ENCODE measurements at places on chromosomes 7 and 10.
A peak's percentile ranks its signal among the peaks of the same experiment; 100 is the strongest.

GRCh38 chr10:60732198-60732806 is 46.0 kb upstream of the CDK1 start:
- peak; percentile 22 for DNase-seq

DNA sequence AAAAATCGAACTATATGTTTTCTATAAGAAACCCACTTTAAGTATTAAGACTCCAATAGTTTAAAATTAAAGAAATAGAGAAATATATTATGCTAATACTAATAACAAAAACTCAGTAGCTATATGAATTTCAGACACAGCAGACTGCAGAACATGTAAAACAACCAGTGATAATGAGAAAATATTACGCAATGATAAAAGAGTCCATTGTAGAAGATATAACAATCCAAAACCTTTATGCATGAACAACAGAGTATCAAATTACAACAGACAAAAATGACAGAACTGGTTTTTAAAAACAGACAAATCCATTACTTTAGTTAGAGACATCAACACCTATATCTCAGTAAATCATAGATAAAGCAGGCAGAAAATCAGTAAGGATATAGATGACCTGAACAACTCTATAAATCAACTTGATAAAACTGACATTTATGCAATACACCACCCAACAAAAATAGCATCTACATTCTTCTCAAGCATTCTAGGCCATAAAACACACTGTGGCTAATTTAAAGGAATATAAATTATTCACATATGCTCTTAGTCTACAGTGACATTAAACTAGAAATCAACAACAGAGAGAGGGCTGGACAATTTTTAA is 669.5 kb upstream of the GHITM start:
- no peak for DNase-seq

DNA sequence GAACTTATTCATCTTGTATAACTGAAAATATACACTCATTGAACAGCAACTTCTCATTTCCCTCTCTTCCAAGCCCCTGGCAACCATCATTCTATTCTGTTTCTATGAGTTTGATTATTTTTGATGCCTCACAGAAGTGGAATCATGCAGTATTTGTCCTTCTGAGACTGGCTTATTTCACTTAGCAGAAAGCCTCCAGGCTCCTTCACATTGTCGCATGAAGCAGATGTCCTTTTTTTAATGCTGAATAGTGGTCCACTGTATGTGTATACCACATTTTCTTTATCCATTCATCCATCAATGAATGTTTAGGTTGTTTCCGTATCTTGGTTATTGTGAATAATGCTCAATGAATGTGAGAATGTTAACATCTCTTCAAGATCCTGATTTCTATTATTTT is 238.2 kb upstream of the KLF14 start:
- no peak for DNase-seq

DNA sequence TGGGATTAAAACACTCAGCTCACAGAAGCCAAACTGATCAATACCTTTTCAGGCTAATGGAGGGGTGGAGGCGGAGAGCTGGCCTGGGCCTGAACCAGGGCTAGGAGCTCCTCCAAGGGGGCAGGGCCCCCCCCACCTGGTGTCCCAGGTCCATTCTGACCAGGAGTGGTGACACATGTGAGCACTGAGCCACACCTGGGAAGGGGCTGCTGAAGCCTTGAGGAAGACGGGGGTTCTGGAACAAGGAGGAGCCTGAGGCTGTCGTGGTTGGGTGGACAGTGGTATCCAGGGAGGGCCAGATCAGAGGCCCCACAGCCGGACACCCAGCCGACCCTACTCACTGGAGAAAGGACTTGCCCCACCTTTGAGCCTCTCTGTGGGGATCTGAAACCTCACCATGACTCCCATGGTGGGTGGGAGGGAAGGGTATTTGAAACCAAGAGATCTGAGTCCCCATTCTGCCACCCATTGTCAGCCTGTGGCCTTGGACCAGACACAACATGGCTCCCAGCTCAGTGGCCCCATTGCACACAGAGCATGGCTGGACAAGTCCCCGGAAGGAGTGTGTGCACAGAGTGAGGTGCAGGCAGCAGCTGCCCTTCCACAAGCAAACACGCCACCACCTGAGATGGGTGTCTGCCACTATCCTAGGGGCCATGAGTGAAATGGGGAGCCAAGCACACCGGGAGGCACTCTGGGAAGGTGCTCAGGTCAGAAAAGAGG is 12.4 kb downstream of the TMEM273 start:
- DNase-seq, result no peak

- no peak for DNase-seq
These were observed 11.8 kb downstream of the DNAJB12 start for GRCh38 chr10:72342911-72343310.

DNA sequence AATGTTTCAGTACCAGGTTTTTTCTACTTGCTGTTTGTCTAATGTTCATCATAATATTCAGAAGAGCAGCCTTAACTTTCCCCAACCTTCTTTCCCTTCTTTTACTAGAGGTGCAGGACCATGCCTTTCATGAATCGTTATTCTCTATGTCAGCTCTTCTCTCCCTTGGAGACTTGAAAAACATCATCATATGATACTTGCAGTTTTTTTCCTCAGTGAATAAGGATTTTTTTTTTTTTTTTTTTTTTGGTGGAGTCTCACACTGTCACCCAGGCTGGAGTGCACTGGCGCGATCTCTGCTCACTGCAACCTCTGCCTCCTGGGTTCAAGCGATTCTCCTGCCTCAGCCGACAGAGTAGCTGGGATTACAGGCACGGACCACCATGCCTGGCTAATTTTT is 30.1 kb downstream of the SMNDC1 start:
- no peak for DNase-seq

DNA sequence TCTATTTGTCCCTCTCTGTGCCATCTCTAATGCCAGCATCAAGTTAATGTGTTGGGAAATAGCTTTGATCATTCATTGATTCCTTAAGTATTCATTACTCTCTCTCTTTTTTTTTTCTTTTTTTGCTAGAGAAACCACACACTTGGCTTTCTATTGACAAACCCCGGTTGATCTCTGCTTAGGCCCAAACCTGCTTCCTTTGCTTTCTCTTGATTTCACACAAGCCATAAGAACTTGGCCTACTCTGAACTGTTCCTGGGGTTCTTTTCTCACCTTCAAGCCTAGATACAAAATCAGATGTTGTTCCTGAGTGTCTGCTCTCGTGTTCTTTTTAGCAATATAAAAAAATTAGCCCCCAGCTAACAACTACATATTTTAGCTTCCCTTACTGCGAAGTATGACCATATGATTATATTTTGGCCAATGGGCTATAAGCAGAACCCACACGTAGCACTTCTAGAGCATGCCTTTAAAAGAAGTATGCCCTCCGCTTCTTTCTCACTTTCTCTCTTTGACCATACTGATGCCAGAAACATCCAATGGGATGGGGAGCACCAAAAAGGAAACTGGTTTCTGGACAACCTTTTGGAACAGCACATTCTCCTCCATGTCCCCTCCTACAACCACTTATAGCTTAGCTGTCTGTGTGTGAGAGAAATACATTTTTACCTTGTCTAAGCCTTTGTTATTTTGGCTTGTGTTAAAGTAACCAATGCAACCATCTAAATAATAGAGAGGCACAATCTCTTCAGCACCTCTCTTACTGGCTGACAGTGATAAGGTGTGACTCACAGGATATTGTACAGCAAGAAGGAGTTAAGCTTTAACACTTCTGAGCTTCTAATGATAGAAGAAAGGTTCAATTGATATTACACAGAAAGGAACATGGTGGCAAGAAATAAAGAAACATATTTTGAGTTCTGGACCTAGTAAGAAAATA is 96.6 kb upstream of the LRRN3 start:
- no peak for DNase-seq

DNA sequence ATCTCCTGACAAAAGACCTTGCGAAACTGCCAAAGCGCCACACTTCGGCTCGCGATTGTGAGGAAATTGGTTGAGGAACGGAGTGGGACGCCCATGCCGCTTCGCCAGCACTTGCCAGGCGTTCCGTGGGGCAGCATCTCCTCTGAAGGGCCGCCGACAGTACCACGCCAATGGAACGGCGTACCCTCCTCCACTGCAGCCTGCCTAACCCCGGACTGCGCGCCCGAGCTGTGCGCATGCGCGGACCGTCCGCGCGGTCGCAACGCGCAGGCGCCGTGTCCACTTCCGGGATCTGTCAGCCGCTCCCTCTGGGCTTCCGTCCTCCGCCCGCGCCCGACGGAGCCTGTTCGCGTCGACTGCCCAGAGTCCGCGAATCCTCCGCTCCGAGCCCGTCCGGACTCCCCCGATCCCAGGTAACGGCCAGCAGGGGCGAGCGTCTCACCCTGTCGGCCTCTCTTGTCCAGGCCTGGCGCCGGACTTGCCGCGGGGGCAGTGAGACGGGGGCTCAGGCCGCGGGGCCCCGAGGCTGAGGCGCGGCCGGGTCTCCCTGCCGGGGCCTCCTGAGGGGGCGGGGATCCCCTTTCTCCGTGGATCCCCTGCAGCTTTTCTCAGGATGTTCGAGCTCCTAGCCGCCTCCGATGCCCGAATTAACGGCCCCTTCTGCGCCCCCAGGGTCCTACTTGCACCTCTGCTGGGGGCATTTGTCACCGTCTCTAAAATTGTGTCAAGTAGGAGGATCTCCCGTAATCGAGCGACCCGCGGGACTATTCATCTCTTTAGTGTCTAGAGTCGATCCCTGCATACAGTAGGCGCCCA is at the start of gene ARPC1A:
Gene ARPC1A (plus strand): TSS at position 307 of the 816 bp plus-strand sequence. CDS start 7,456 bp downstream, outside the sequence.
- peak; percentile 88 for DNase-seq

GRCh38 chr10:42596196-42596595 is 42.2 kb downstream of the ZNF33B start:
- DNase-seq, result no peak

- DNase-seq, result no peak
These were observed 9.0 kb downstream of the PRF1 start for GRCh38 chr10:70593513-70593890.

DNA sequence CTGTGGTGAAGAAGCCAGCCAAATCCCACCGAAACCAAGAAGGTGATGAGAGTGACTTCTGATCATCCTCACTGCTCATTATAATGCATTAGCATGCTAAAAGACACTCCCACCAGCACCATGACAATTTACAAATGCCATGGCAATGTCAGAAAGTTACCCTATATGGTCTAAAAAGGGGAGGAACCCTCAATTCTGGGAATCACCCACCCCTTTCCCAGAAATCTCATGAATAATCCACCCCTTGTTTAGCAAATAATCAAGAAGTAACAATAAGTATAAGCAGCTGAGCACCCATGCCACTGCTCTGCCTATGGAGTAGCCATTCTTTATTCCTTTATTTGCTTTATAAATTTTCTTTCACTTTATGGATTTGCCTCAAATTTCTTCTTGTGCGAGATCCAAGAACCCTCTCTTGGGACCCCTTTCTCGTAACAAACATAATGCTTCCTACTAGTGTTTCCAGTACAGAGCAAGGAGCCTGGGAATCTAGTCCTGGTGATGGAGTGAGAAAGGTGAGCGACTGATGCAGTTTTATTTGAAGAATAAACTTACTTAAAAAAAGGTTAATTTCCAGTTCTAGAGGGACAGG is 18.4 kb upstream of the EXOC6 start:
- no peak for DNase-seq

DNA sequence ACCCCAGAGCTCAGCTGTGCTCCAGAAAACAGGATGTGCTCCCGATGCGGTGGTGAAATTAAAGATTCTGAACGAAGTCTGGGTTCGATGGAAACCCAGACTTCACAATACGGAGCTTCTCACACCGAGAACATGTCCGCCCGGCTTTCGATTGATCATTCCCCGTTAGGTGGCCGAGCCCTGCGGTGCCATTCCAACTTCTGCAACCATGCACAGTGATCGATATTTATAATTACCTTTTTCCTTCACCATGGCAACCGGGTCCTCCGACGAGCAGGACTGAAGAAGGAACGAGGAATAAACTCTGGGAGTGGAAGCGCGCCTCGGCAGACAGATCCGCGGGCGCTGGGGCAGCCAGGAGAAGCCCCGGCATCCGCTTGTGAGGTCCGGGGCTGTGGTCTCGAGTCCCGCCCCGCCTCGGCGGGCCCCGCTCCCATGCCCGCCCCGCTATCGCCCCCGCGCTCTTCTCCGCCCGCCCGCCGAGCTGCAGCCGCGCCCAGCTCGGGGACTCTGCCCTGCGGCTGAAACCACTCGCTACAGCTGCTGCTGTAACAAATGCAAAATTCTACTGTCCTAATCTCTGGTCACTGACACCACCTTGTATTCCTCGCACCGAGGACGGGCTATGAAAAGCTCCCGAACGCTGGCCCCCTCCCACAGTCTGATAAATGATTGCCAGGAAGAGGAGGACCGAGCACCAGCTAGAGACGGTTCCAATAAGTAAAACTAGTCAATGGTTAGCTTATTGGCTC is 26.2 kb downstream of the ABLIM1 start:
- DNase-seq, result no peak

GRCh38 chr10:30789806-30790205 is 160.3 kb upstream of the LYZL2 start:
- no peak for DNase-seq

- no peak for DNase-seq
These were observed 80.9 kb upstream of the VWC2 start for GRCh38 chr7:49692516-49692915.

DNA sequence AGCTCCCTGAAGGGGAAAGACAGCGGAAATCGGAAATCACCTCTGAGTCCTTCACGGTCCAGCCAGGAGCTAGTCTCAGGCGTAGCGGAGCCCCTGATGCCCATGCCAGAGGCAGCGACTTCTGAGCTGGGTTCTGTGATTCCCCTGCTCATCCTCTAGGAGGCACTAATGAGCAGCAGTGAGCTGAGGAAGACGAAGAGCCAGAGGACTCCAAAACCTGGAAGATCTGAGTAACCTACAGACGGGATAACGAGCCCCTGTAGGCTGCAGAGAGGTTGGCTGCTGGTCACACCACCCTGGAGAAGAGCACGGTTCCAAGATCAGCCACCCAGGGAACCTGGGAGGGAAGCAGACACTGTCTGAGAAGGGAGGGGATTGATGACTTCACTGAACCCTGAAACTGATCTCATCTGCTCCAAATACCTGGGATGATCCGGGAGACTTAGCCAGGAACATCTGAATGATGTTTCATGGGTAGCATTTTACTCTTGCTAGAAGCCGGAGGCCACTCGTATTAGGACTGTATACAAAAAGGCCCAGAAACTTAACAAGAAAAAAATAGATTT is 304.1 kb downstream of the PAXIP1 start:
- no peak for DNase-seq

DNA sequence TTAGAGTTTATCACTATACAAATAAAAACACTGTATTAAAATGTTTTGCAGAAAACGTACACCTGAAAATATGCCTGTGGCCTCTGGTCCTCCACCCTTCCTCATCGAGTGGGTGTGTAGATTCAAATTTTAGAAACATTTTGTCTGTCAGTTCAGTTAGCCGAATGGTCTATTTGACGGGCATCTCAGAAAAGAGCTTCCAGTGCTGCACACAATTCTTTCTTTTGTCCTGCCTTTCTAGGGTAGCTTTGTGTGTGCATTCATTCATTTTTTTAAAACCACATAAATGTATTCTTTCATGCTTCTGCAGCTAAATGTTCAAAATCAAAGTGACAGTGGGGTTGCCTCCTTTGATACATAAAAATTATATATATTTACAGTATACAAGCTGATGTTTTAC is 46.8 kb downstream of the GNAI1 start:
- DNase-seq, result no peak

GRCh38 chr7:24881623-24882022 is 98.4 kb downstream of the OSBPL3 start:
- no peak for DNase-seq

All from upper lobe of left lung (tissue), 6 donors.